Stimulated activated CD8-positive, alpha-beta memory T cell treated with anti-CD3 and anti-CD28 coated beads, Interleukin-7, amount 100 ng/mL, for 48 hours (primary cell): ENCODE measurements at places on chromosomes 1 and 21.

- DNase-seq: no peak
These were observed 2.4 kb upstream of the PIK3R3 start for GRCh38 chr1:46134660-46135331.

DNA sequence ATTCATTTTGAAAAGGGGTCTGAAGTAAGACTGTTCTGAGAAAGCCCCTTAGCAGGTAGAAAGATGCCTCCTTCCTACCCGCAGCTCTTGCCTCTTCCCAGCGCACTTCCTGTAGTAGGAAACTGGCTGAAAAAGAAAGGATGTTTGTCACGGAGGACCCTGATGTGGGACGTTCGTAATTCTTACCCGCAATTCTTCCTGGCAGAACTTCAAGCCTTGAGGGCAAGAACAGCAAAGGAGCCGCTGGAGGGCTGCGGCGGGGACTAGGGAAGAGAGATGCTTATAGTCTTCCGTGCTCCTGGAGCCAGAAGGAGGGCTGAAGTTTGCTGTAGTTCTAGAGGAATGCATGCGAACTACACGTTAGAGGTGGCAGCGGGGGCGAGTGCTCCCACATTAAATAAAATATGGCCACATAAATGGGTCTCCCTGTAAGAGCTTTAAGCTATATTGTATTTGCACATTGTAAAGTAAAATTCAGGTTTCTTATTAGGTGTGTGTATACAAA is 6.3 kb downstream of the C1orf53 start:
- DNase-seq: no peak

DNA sequence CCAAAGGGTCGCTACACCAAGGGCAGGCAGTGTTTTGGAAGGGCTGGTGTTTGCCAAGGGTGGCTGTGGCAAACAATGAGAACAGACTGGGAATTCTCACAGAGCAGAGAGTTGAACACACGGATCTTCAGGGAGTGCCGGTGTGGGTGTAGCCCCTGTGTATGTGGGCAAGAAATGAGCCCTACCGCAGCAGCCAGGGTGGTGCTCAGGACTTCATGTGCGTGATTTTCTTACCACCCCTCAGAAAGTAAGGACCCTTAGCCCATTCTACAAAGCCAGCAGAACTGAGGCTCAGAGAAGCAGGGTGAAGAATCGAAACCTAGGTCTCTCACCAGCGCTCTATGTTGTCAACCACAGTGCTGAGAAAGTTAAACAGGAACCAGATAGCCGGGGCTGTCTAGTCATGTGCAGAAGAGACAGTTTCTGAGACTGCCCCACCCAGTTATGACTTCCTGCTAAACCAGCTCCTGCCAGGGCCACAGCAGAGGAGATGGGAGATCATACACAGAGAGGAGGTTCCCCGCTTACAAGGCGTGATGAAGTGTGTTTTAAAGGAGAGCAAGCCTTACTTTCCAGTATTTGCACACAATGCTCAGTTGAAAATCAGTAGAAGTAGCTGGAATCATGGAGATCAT is 21.9 kb upstream of the MORC3 start:
- peak; percentile 56 for DNase-seq

DNA sequence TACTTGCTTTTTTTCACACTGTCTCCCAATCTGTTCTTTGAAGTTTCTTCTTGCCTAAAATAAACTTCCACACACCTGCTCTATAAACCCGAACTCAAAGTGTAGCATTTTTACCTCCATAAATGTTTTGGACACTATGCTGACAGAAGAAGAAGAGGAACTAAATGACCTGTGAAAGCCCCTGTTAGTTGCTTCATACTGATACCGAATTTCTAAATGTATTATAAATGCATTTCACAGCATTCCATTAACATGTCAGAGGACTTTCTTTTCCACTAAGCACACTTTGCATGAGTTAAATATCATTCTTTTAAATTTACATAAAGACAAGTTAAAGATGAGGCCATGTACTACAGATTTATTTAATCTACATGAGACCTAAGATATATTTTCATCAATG is 281.0 kb downstream of the SMYD3 start:
- no peak for DNase-seq

DNA sequence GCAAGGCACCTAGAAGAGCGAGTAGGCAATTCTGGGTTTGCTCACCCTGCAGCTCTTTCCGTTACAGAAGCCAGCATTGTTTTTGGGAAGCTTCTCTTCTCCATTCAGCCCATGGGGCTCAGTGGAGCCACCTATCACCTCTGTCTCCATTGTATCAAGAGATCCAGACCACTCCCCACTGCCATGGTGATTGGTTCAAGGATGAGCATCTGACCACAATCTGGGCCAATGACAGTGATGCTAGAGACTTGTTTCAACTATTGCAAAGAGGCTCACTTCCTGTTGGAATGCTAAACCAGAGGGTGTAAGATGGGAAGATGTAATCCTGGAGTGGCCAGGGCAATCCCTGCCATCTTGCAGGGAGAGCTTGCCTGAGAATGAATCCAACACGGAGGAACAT is 6.6 kb downstream of the SPATA21 start:
- no peak for DNase-seq

GRCh38 chr1:48018799-48019198 is 21.6 kb upstream of the TRABD2B start:
- DNase-seq: no peak

GRCh38 chr1:164587617-164588501 is 28.9 kb downstream of the PBX1 start:
- no peak for DNase-seq

GRCh38 chr1:101965341-101965740 is 31.4 kb downstream of the OLFM3 start:
- DNase-seq: no peak

- DNase-seq: no peak
These were observed 258.3 kb upstream of the ADAMTS5 start for GRCh38 chr21:27225151-27225550.

DNA sequence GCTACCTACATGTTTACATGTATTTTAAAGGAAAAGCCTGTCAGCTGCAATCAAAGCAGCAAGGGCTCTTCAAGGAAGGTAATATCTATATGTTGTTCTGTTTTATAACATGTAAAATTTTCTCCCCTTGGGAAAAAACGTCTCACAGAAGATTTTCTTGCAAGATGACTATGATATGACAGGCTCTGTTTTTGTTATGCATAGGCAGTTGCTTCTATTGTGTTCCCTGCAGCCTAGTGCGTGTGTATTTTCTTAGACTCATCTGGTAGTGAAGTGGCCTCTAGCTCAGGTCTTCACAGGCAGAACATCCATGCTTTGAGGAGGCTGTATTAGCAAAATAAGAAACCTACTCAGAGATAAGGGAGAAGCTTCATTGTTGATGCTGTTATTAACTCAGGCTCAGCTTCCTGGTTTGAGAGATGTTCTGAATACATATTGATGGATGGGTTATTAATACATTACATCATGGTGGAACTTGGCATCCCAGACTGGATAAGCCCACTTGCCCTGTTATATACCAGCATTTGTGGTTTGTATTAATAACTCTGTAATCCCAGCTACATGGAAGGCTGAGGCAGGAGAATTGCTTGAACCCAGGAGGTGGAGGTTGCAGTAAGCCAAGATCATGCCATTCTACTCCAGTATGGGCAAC is 35.8 kb downstream of the LAMC1 start:
- DNase-seq: no peak

GRCh38 chr1:1600861-1601563 is 1.1 kb upstream of the FNDC10 start:
- DNase-seq: no peak

DNA sequence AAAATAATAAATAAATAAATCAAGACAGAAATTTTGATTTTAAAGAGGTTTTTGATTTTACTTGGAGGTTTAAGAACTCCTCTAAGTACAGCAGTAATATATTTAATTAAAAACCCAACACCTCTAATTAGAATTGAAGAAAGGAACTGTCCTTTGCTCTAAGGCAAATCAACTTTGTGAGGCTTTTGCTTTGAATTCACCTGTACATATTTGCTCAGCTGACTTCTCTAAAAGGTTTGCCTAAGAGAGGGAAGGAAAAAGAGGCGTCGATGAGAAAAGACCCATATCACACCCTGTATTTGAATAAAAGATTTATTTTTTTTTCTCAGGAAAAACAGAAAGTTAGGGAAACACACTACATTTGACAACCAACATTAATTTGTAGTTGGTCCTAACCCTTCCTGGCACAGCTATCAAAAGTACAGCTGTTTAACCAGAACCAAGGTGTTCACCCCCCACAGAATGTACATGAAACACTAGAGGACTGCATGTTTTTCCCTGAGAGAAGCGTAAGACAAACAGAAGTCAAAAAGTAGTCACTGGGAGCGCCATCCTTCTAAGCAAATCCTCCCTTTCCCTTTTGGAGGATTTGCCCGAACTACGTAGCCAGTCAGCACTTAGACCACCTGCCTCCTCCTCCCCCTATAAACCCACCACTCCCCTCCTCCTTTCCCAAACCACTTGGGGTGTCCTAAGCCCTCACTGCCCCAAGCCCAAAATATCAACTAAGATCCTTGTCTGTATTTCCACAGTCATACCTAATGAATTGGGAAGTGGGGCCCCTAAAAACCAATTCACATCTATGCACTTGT is 4.9 kb downstream of the MCL1 start:
- DNase-seq: no peak

GRCh38 chr1:52189898-52190480 is 48.1 kb downstream of the ZFYVE9 start:
- no peak for DNase-seq

DNA sequence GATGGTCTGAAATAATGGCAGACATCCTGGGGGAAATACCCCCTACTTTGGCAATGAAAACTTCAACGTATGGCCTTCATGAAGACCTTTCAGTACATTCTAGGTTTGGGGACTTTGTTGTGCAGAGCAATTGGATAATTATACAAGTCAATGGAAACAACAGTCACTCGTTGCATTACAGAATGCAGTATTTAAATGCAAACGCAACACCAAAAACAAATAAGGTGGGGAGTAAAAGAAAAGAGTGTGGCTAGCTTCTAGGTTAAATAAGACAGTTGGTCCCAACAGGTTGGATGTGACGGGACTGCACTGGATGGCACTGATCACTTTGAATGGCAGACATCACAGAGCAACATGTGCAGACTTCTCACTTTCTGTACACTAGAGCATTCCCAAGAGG is 358.3 kb upstream of the GREM2 start:
- DNase-seq: no peak

DNA sequence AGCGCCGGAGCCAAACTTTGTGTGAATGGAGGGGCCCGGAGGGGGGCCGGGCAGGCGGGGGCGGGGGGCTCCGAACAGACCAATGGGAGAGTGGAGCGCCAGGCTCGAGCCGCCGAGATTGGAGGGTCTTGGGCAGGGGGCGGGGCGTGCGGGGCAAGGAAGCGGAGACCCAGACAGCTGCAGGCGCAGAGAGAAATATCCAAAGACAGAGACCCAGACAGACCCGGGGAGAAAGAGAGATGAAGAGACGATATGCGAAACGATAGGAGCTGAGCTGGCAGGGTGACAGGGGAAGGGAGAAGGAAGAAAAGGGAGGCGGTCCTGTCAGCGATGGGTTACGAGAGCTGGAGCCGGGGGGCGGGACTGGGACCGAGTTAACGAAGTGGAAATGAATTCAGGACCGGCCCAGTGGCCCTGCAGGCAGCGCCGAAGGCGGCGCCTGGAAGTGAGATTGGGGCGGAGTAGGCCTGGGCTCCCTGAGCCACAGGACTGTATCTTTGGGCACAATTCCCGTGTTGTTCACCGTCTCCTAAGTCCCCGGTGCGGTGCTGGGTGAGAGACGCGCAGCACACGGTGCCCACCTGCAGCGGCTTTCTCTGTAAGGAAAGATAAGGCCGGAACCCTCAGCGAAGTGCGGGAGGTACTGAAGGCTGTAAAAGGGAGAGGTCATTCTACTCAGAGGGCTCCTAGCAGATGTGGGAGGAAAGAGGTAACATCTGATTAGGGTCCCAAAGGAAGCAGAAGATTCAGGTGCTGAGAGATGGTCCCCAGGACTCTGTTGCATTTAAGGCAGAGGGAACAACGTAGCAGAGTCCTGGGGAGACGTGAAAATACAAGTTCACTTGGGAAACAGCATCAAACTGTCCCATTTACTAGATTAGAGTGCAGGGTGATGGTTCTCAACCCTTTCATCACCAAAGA is 543 bp upstream of the KCNJ10 start:
- peak; percentile 46 for DNase-seq

- no peak for DNase-seq
These were observed 101.5 kb downstream of the SCCPDH start for GRCh38 chr1:246825557-246826175.

GRCh38 chr1:199170711-199171110 is 531.9 kb downstream of the PTPRC start:
- DNase-seq: no peak

- DNase-seq: no peak
These were observed 13.7 kb downstream of the PPP1R12B start for GRCh38 chr1:202362212-202362611.

GRCh38 chr21:43361127-43361492 is 65.8 kb downstream of the SIK1 start:
- DNase-seq: no peak

GRCh38 chr1:87869567-87869966 is 540.9 kb downstream of the LMO4 start:
- DNase-seq: no peak

DNA sequence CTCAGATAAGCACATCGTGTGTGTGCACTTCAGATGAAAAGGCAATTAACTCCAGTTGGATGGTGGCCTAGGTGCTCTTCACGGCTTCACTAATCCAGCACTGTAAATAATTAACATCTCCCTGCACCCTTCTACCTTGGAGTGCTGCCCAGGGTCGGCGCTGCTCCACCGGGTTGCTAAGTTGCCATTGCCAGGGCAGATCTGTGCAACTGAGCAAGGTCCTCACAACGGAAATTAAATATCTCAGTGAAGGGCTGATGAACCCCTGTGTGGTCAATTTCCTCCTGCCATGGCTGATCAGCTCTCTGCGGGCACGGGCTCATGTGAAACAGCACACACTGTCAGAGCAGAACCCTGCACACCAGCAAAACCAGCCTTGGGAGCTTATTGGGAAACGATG is 63.2 kb downstream of the SYDE2 start:
- no peak for DNase-seq

DNA sequence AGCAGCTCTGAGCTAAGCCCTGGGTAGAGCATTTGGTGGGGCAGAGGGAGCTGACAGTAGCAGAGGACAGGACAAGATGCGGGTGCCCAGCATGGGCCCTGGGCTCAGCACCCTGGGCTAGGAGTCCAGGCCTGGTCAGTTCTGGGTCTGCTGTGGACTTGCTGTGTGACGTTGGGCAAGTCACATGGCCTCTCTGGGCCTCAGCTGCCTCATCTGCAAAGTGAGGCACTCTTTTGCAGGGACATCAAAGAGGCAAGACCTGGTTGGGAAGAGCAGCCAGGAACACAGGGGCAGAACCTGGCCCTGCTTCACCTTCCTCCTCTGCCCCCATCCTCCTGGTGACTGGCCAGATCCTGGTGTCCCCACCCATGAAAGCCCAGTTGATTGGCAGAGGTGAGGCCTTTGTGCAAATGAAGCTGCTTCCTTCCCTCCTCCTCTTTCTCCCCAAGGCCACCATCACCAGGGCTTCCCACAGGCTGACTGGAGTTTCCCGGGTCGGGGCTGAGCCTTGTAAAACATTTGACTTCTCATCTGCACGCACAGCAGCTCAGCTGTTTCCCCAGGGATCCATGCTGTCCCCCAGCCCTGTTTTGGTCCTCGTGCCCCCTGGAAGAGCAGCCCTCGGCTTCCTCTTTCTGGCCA is 350.5 kb downstream of the MATN1 start:
- DNase-seq: no peak
